ENCODE measurements at places on chromosomes 16 and 17. TPM values are rescaled to one million over a fixed set of nuclear protein-coding genes. Genes with fewer than 3 reads are reported as not detected.

The MPV17L gene
- 0.58 TPM for total RNA-seq

The SERPINF2 gene
- total RNA-seq = 0.19 TPM

The PARN gene
- 27.0 TPM for total RNA-seq

The MYH2 gene
- not detected for total RNA-seq

The CTRB2 gene
- total RNA-seq = not detected

The TMEM220 gene
- total RNA-seq = 1.1 TPM

The VAC14 gene
- total RNA-seq = 19.4 TPM

The STUB1 gene
- total RNA-seq = 211 TPM

The PIPOX gene
- total RNA-seq = 5.1 TPM

The HBA2 gene
- not detected for total RNA-seq

All from regular cardiac myocyte (primary cell).